ENCODE measurements at places on chromosomes 2 and 18. TPM values are rescaled to one million over a fixed set of nuclear protein-coding genes. Genes with fewer than 3 reads are reported as not detected.

The FAM237A gene
- not detected for total RNA-seq

The INHA gene
- 0.42 TPM for total RNA-seq

The L3MBTL4 gene
- not detected for total RNA-seq

The DLX2 gene
- 0.63 TPM for total RNA-seq

The LBX2 gene
- total RNA-seq = 2.7 TPM

The HOXD12 gene
- total RNA-seq = not detected

The EMILIN1 gene
- total RNA-seq = 0.43 TPM

The RAB6C gene
- total RNA-seq = not detected

The IDH1 gene
- 86.2 TPM for total RNA-seq
